Mucosa of gallbladder (tissue), 1 donor: ENCODE measurements at places on chromosomes 1 and 21.

GRCh38 chr1:210587566-210587965 is 258.9 kb downstream of the HHAT start:
- no peak for DNase-seq

DNA sequence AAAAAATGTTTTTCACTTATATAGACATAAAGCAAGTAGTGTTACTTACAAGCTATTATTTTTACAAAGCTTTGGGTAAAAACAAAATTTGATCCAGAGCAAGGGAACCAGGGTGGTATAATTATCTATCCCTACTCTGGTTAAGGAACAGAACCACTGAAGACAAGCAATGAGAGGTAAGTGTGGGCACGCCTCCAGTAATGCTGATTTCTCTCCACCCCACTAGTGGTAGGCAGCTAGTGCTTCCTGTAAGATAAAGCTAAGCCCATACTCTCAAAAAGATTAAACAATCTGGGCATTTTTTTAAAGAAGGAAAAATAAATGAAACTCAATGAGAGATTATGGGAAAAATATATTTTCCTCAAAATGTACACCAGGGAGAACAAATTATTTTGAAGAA is 22.1 kb downstream of the TFB2M start:
- DNase-seq: no peak

DNA sequence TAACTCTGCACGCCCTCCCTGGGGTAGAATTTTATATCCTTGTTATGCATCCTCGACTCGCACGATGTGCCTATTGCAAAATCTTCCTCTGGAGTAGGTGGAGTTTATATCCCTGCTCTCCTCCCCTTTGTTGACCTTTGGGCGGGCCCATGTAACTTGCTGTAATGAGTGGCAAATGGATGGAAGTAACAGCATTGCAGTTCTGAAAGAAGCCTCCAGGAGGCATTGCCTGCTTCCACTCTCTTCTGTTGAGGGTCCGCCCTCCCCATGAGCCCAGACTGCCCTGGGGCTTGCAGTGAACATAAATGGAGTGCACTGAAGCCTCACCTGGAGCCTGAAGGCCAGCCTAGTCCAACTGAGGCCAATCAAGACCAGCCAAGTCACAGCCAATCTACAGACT is 62.2 kb upstream of the GRIK3 start:
- DNase-seq: no peak

- DNase-seq: no peak
Observed at GRCh38 chr1:182783068-182783467, 6.5 kb upstream of the NPL start.

- DNase-seq: no peak
Observed at GRCh38 chr1:25607123-25607522, 9.5 kb upstream of the MAN1C1 start.
